ENCODE measurements at places on chromosomes 4 and X. TPM values are rescaled to one million over a fixed set of nuclear protein-coding genes. Genes with fewer than 3 reads are reported as not detected.

- no peaks in the 10 kb centered on the region for H3K27me3 ChIP-seq
- H3K4me3 ChIP-seq, result no peak overlapping the region
- no peak overlapping the region for H3K27ac ChIP-seq
- DNase-seq, result no peak
- no peaks in the 10 kb centered on the region for H3K36me3 ChIP-seq
Measured at GRCh38 chrX:30733852-30734660, 80.8 kb downstream of the GK start.

GRCh38 chr4:66628146-66628545, 917.2 kb downstream of the CENPC start:
- no peaks in the 10 kb centered on the region for H3K27me3 ChIP-seq
- no peaks in the 10 kb centered on the region for H3K4me1 ChIP-seq
- H3K36me3 ChIP-seq, result no peaks in the 10 kb centered on the region

- H3K36me3 ChIP-seq, result no peaks in the 10 kb centered on the region
- no peak for DNase-seq
- peak overlapping the region; percentile 47 for H3K27ac ChIP-seq
- no peaks in the 10 kb centered on the region for H3K27me3 ChIP-seq
Measured at GRCh38 chrX:134999469-134999868, 8.7 kb downstream of the SMIM10 start.

Gene NLGN4X
- 0.30 TPM for polyA plus RNA-seq

Gene COL25A1
- 0.54 TPM for polyA plus RNA-seq
